ENCODE measurements at places on chromosomes 12 and 14.

DNA sequence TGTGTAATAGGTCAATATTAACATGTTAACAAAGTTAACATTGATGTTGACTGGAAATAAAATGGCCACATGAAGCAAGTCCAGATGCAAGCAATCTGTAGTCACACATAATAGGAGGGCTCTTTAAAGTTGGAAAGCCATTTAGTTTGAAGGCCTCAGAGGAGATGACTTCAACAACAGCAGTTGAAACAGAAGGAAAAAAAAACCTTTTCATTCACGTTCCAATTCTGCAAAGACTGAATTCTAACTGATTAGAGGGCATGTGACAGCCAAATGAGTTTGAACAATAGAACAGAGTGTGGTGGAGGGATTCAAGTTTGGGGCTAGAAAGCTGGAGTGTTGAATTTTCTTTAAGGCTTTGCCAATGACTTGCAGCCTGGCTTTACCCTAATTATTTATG, 41.5 kb upstream of the DAAM1 start:
- no peak for DNase-seq

DNA sequence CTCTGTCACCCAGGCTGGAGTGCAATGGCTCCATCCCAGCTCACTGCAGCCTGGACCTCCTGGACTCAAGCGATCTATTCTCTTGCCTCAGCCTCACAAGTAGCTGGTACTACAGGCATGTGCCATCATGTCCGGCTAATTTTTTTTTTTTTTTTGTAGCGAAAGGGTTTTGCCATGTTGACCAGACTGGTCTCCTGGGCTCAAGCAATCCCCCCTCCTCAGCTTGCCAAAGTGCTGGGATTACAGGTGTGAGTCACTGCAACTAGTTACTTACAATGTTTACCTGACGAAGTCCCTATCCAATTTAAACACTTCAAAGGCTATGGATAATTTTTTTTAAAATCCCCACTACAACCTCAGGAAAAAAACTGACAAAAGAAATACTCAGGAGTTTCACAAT, 1.8 kb downstream of the KRR1 start:
- no peak for DNase-seq

DNA sequence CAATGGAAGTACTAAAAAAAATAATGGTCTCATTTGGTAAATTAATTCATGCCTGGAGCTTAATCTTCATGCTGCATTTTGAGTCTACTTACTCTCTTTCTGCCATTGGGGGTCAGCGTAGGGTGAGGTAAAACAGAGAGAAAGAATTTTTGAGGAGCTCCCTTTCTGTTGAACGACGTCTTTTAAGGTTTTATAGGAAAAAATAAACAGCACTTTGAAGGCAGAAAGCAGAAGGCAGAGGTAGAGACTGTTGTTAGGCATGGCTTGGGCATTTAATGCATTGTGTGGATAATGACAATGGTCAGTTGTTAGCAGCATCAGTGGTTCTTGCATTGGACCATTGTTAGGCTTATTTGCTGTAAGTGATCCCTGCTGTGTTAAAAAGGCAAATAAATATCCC, 557.2 kb upstream of the STXBP6 start:
- DNase-seq, result no peak

GRCh38 chr12:94057262-94058151, 90.9 kb upstream of the PLXNC1 start:
- no peak for DNase-seq

- DNase-seq, result no peak
Measured at GRCh38 chr14:78329371-78329770, 159.2 kb downstream of the NRXN3 start.

DNA sequence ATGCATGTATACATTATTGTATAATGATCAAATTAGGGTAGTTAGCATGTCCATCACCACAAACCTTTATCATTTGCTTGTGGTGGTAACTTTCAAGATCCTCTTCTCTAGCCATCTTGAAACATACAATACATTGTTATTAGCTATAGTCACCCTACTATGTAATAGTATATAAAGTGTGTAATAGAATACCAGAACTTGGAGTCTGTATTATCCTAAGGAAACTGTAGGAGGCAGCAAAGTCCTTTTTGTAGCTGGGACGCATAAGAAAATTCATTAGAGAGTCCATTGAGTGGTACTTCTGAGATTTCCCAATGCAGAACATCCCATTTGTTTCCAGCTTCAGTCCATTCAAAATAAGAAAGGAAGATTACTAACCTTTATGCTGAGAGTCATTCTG, 325.9 kb upstream of the LRFN5 start:
- no peak for DNase-seq

Data from activated CD4-positive, alpha-beta memory T cell treated with anti-CD3 and anti-CD28 coated beads for 36 hours (primary cell).